Umbilical cord (tissue), 2 donors: ENCODE measurements at places on chromosomes 4 and X. TPM values are rescaled to one million over a fixed set of nuclear protein-coding genes. Genes with fewer than 3 reads are reported as not detected.
A peak's percentile ranks its signal among the peaks of the same experiment; 100 is the strongest.

Gene HSFX3
- not detected for total RNA-seq

Gene ANK2
- total RNA-seq, result 36.8 TPM

Gene SPANXN4
- not detected for total RNA-seq

DNA sequence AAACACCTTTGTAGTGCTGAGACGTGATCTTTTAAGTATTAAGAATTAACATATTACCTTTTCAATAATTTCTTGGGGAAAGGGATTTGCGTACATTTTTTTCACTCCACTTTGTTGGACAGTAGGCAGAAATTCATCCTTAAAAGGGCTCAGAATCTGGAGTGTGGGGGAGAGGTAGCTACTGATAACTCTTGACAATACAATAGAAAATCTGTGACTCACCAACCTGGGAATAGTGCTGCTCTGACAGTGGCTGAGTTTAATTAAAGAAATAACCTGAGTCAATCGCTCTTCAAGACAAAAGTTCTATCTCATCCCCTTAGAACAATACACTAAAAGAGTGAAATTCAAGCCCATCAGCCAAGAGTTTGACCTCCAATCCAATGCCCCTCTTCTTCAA is 60.2 kb downstream of the SLC9A7 start:
- DNase-seq, result no peak

DNA sequence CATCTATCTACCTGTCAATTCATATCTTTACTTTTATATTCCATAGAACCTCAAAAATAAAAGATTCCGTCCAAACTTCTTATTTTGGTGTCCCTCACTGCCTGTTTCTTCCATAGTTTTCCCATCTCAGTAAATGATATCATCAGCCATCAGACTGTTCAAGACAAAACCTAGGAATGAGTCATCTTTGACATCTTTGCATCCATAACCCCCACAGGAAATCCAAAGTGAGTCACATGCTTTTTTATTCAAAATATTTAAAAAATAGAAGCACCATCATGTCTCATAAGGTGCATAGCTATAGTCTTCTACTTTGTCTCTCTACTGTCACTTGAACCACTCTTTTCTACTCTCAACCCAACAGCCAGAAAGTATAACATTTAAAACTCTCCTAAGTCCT is 29.9 kb upstream of the CXXC4 start:
- DNase-seq, result no peak

DNA sequence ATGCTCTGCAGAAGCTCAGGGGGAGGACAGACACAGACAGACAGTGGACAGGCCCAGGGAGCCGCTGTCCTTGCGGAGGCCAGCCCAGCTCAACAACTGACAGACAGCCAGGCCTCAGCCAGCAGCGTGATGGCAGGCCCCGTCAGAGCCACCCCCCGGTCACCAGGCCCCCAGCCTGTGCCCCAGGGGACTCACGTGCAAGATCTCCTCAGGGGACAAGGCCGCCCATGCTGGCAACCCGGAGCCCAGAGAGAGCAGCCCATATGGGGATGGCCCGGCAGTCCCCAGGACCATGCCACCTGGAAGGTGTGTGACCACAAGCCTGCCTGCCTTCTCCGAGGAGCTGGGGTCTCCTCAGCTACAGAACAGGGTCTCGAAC is 28.0 kb upstream of the MXD4 start:
- no peak for DNase-seq

DNA sequence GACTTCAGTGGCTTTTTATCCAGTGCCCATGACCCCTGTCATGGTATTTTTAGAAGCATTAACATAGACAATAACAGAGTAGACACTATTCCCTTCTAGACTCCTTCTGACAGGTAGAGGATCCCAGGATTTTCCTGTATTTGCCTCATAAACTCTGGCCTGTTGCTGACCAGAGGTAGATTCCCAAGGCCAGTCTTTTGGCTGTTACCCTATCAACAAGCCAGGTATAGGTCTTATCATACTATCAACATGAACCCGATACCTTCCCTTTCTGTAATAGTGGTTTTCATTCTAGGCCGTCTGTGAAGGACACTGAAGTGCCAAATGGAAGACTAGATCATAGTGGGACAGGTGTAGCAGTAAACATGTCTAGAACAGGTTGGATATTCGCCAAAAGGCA is 76.2 kb upstream of the CHRDL1 start:
- DNase-seq, result no peak

DNA sequence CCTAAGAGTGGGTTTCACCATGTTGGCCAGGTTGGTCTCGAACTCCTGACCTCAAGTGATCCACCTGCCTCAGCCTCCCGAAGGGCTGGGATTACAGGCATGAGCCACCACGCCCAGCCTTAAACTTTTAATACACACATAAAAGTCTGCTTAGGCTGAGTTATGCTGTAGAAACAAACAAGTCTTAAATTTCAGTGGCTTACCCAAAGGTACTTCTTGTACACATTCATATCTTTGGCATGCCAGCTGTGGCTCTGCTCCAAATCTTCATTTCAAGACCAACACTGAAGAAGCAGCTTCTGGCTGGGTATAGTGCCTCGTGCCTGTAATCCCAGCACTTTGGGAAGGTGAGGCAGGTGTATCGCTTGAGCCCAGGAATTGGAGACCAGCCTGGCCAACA is 80.3 kb downstream of the PPEF2 start:
- no peak for DNase-seq

DNA sequence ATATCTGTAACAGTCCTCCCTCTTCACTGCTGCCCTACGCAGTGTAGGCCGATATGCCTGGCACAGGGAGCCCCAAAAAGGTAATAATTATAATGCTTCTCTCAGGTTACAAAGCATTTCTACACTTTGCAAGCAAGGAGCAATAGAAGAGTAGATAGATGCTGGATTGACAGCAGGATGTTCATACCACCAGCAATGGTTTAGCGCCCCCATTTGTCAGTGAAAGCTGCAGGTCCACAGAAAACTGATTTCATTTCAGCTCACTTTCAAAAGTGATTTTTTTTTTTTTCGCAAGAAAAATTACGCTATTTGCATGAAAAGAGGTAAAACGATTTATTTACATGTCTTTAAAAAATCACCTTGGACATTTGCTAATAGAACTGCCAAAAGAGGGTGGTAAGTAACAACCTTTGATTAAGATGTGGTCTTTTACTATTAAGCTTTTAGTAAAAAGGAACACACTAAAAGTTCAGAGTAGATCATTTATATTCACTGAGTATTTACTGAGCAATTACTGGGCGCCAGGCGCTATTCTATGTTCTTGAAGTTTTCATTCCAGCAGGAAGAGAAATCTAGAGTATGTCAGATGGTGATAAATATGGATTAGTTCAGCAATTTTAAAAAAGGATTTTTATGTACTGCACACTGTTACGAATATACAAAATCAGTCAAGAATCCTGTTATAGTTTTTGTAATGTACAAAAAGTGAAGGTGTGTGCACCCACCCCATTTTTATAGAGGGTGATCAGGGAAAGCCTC is 34.4 kb downstream of the HPF1 start:
- no peak for DNase-seq

DNA sequence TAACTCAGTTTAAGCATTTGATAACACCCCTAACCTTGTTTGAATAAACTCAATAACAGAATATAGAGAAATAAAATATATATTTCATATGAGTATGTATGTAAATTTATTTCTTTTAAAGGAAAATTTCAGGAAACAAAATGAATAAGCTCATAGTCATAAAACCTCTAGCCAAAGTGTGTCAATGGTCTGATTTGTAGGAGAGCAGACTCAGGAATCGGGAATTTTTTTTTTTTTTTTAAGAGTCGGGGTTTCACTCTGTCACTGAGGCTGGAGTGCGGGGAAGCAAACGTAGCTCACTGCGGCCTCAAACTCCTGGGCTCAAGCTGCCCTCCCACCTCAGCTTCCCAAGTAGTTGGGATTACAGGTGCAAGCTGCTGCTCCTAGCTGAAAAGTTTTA is 2.4 kb downstream of the PKD2 start:
- DNase-seq, result no peak

DNA sequence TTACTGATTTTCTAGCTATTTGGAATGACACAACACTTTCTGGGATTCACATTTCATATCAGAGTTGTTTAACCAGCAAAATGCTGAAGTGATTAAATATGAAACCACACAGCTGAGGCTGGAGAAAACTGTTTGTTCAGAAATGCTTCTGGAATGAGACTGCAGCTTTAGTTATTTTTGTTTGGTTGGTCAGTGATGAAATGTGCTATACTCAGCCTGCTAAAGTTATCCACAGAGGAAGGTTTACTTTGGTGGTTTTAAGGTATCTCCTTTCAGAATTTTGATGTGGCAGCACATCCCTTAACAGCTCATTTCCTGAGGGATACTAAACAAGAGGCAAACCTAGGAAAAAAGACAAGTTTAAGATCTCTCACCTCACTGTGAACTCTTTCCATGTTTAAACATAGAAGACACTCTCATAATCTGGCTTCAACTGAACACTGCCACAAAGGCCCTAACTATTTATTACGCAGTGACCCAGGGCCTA is 106.6 kb upstream of the PDE5A start:
- DNase-seq, result peak; percentile 41

DNA sequence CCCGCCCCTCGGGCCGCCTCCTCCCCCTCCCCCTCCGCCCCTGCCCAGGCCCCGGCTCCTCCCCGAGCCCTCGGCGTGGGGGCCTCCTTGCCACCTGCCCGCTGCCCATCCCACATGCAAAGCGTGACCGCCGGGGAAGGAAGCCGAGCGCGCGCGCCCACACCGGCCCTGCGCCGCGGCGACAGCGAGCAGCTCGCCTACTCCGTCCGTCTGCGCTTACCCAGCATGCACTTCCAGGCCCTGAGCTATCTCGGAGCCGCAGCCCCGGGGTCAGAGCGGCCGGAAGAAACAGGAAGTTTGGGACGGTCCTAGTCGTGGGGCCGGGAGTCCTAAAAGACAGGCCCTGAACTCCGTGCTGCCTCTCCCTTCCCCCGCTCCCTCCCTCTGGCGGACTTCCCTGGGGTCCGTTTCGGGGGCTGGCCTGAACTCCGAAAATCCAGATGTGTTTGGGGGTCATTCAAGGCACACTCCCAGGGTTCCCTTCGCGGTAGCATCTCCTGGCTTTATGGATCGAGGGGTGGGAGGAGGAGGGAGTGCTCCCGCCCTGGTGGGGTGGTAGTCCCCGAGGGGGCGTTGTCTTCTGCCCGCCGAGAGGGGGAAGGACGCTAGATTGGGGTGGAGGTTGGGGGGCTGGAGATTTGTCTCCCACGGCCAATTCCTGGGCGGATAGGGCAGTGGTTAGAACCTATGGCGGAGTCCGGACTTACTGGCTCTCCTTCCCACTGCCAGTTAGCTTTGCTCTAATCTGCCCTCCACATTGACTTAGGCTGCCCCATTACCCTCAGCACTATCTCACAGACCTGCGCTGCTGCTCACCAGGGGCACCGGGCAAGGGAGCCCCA is 25.0 kb upstream of the BCORL1 start:
- DNase-seq, result peak; percentile 72
